Brain pericyte (primary cell): ENCODE measurements at places on chromosomes 12 and 14.

DNA sequence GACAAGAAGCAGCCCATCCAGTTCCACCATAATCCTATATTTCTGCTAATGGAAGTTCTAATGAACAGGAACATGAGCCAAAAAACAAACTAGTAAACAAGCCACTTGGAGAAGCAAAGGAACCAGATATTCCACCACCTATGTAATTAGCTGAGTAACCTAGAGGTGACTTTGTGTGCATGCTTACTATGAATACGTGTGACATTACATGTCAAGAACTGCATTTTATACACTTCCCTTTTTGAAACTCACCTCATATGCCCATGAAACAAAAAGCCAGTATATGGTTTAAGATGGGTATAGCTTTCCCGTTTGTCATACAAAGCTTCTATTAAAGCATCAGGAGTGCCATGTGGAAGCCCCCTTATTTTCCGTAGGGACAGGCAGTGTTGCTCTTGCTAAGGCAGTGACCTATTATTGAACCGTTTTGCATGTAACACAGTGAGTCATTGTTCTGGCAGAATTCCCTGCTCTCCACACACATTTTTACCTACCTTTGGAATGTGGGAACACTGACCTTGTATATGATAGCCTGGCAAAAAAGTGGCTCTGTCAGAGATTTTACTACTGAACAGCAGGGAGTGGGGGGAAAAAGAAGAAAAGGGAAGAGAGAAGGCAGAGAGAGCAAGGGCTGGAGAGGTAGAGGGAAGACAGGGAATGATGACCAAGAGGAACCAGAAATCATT lies 34.8 kb upstream of the FRMD6 start:
- DNase-seq, result peak; percentile 50

- no peak for DNase-seq
Observed at GRCh38 chr12:84913129-84913515, 523 bp upstream of the SLC6A15 start.

DNA sequence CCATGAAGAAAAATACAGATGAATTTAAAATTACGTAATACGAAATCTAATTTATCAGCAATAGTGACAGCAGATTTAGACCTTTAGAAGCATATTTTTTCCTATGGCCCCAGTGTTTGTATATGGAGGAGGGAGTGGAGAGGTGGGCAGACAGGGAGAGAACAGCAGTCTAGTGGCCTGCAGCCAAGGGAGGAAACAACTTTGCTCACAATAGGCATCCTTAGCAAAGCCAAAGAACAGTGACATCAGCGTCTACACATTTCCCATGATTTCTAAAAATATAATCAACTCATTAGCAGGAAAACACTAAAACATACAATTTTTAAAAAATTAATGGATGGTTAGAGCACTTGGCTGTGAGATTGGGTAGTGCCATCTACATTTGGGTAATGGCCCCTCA lies 622.6 kb upstream of the ATP2B1 start:
- no peak for DNase-seq

- DNase-seq, result no peak
Observed at GRCh38 chr12:101967506-101967905, 90.1 kb downstream of the DRAM1 start.

DNA sequence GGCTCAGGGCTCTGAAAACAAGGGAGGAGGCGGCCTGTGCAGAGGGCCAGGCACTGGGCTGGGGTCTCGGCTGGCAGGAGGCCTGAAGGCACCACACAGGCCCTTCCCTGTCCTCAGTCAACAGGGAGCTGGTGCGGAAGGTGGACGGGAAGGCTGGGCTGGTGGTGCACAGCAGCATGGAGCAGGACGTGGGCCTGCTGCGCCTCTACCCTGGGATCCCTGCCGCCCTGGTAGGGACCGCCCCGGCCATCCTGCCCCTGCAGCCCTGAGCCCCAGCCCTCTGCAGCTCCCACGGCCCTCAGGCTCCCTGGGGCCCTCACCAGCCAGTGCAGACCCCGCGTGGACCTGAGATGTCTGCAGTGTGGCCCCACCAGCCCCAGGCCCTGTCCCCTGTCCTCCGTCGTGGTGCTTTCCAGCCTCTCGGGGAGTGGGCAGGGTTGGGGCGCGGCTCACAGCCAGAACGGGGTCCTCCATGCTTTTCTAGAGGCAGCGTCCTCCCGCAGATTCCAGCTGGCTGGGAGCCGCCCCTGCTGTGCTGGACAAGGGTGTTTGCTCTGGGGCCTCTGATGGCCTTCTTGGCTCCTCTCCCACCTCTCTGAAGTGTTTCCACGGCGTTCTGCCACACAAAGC lies 18.1 kb downstream of the ASPG start:
- DNase-seq, result no peak

DNA sequence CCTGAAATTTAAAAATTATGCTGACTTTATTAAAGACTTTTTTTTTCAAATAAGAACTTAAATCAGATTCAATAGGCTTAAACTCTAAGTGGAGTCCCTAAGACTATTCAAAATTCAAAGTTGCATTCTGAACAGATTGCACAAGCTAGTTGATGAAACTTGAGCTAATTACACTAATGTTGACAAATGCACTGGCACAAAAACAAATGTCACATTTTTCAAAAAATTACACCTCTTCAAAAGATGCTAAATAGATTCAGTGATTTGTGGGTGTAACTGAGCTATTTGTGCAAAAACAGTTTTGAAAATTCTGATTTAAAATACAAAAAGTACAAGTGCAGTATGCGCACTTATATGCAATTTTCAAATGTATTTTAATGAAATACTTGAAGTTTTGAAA lies 205.4 kb downstream of the RERGL start:
- DNase-seq, result no peak

DNA sequence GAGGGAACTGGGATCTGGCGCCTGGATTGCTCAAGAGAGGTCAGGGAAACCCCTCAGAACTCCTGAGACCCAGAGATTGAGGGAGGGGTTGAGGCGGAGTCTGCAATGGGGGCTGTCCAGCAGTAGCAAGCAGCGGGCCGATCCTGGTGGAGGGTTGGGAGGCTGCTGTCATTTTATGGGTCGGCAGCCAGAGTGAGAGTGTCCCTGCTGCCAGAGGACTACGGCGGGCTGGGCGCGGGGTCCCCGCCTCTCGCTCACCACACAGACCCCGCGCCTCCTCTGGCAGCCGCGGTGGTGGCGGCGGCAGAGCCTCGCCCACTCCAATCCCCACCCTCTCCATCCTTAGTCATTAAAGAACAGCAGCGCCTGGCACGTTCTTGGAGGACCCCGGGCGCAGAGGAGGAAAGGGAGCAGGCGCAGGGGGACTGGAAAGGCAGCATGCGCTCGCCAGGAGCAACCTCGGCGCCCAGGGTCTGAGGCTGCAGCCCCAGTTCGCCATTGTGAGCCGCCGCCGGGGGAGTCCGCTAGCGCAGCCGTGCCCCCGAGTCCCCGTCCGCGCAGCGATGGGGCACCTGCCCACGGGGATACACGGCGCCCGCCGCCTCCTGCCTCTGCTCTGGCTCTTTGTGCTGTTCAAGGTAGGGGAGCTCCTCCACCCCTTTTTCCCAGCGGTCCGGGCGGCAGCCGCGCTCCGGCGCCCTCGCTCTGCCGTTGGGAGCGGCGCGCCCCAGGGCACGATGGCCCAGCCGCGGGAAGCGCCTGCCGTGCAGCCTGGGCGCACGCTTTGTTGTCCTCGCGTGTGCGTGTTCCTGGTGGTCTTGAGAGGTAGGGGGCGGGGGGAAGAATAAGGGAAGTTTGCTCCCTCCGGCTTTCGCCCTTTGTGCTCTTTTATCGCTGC lies at the start of gene PTPRO:
Gene PTPRO, plus strand, starts transcription at position 345 of the 898 bp plus-strand sequence.
- no peak for DNase-seq

DNA sequence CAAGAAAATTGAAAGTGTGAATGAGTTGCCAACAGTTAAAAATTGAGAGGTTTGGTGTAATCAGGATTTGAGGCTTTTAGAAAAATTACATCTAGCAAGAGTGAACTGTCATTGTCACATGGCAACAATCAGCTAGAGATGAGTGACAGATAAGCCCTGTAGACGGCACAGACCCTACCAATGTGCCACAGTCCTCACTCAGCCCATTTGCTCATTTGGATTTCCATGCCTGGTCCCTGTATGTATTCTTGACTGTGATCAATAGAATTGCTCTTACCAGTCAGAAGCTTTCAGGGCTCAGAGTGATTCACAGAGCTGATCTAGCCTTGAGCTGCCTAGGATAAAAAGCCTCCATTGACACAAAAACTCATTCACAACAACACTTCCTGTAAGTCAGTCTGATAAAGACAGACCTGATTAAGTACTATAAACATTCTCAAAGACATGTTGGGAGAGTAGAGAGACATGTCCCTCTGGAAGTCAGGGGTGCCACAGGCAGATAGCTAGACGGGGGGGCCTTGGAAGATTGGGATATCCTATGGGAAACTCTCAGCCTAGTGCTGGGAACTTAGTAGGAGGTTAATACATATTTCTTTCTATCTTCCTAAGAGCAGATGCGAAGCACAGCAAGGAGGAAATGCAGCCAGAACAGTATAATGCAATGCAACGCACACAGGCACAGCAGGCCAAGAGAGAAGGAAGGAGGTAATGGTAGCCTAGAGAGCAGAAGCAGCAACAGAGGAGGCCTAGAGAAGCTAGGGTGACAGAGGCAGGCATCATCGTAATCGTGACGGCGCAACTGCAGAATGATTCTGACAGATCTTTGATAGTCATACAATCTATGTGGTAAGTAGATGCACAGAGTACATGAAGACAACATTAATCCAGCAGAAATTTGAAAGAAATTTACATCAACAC lies 2.0 kb upstream of the PELI2 start:
- no peak for DNase-seq

- DNase-seq, result no peak
Observed at GRCh38 chr14:97021571-97022168, 224.5 kb downstream of the VRK1 start.

- DNase-seq, result no peak
Observed at GRCh38 chr12:6563448-6564050, 4.5 kb downstream of the NOP2 start.

DNA sequence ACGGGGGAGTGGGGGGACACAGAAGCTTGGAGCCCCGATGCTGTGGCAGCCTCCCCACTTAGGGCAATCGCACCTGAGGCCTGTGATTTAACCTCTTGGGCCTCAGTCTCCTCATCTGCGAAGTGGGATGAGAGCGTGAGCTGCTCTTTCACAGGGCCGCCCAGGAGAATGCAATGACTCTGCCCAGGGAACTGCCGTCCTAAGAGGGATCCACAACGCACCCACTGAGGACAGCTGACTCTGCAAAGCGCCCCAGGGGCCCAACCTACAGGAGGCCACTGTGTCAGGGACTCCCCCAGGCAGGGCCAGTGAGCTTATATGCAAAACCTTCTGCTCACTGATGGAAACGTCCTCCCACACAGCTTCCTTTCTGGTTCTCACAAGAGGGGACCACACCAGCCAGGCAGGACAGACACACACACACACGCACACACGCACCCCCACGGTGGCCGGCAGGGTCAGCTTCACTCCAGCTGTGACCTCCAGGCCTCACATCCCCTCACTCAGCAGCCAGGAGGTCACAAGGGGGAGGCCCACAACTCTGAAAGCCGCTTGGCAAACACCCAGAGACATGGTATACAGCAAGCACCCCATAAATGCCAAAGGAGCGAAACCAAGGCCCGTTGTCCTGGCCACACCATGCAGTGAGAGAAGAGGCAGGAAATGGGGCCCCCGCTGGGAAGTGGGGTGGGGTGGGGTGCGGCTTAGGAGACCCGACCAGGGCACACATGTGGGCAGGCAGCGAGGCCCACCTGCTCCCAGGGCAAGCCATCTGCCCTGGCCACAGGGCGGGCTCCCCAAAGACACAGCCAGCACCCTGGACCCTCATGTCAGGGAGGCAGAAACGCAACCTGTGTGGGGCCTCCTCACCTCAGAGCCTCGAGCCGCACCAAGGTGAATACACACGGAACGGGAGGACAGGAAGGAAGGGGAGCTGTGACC lies 73.3 kb downstream of the NCOR2 start:
- no peak for DNase-seq

DNA sequence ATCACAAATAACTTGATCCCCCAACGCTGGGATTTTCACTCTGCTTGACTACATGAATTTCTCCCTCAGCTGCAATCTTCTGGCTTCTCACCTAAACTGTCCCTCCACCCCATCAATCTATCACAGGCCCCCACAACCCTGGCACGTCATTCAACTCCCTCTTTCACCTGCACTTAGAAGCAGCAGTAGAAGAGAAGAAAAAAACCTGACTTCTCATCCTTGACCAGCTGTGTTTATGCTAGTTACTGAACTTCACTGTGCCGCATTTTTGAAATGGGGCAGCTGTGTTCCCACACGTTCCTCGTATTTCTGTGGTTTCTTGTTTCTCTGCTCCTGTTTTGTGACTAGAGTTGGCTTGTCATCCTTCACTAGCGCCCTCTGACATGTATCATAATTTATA lies 35.0 kb downstream of the ITPR2 start:
- no peak for DNase-seq

GRCh38 chr12:54840244-54840865 lies 14.0 kb upstream of the MUCL1 start:
- DNase-seq, result no peak

DNA sequence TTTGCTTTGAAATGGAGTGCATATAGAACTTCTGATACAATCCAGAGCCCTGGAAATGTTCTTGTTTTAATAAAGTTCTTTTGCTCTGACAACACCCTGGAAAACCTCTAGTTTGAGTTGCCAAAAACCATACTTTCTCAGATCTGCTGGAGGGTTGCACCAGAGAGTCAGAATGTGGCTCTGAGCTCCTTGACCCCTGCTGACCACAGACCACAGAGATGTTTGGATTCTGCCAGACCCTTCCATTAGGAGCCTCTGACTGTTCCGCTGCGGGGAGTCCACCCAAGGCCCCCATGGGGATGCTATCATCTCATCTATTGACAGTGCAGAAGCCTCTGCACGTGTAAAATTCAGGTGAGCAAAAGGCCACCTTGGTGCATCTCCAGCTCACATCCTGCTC lies 332.6 kb downstream of the GLT1D1 start:
- peak; percentile 16 for DNase-seq

GRCh38 chr12:105504286-105504685 lies 173.8 kb downstream of the C12orf75 start:
- no peak for DNase-seq

DNA sequence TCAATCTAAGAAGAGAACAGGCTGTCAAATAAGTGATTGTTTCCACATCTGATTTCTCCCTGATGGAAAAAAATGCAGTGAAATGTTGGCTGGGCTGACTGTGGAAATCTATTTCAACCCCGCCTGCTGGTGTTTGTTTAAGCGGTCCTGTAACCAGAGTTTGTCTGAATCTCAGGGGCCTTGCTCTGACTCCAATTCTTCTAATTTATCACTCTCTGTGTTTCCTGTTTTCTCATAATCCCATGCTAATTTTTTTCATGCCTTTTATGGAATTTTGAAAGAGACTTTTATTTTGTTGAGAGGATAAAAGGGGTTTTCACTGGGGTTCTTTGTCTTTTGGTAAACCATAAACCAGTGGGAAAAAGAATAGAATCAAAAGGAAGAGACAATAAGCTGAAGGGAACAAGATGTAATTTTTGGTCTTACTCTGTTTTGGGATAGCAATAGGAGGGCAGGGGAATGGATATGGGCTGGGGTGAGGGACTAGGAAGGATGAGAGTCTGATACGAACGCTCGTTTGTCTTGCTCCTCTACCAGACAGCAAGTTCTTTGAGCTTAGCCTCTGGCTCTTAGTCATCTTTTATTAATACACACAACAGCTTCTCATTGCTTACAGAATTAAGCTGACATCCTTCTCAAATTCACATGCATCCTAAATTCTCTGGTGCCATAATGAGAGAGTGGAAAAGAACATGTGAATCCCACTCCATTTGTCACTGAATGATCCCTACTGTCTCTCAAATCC lies 8.0 kb upstream of the MGP start:
- no peak for DNase-seq
